ENCODE measurements at places on chromosomes 4 and X.

DNA sequence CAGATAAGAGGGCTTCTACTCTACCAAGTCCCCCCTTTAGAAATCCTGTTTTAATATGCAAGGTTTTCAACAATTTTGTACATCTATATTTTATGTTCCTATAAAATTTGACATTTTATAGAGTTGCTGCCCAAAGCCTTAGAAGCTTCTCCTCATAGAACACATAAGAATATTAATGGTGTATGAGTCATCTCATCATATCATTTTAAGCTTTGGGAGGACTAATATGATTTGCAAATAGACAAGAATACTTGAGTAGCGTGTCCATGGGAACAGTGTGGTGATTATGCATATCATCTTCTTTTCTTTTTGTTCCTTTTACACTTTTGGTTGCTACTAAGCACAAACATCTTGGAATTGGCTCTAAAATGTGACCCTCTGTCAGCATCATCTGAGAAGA is 56.7 kb upstream of the HUWE1 start:
- no peak for DNase-seq

GRCh38 chr4:96786306-96786705 is 946.4 kb downstream of the PDHA2 start:
- DNase-seq = no peak

GRCh38 chr4:158770671-158771070 is 1.8 kb downstream of the FNIP2 start:
- DNase-seq = no peak

GRCh38 chrX:65196758-65197360 is 220.6 kb upstream of the ZC4H2 start:
- no peak for DNase-seq

GRCh38 chr4:20253735-20254409 is 2.2 kb downstream of the SLIT2 start:
- no peak for DNase-seq

- no peak for DNase-seq
Observed at GRCh38 chr4:143109376-143109775, 75.3 kb upstream of the USP38 start.

DNA sequence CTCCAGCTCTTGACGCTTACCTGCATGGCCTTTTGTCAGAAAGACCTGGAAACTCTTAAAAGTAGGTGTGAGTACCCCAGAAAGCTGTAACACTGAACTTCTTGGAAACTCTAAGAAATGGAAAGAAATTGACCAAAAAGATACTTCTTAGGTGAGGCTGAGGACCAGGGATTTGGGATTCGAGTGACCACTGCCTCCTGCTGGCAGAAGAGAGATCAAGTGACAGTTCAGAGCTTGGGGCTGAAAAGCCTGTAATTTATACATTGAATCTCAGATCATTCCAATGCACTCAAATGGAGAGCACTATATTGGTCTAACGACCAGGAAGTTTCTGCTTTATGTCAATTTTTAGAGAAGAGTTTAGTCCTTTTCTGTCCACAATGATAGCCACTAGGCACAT is 204.6 kb downstream of the PDGFRA start:
- no peak for DNase-seq

GRCh38 chrX:12681047-12681446 is 110.2 kb upstream of the PRPS2 start:
- DNase-seq = no peak

DNA sequence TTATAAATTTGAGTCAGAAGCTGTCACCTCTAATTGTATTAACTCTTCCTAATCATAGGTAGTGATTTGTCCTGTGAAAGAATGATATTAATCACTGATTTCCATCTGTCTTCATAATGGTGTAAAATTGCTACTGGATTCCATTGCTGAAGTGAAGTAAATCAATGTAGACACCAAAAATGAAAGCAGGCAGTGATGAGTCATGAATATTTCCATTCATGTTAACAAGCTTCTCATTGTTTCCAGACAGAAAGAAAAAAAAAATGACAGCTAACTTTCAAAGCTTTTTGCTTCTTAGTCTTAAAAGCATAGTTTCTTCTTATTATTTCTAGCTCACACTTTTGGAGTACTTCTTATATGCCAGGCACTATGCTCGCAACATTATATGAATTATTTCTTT is 21.5 kb downstream of the FAM114A1 start:
- DNase-seq = no peak

- no peak for DNase-seq
Observed at GRCh38 chr4:187780070-187780469, 215.5 kb upstream of the ZFP42 start.

DNA sequence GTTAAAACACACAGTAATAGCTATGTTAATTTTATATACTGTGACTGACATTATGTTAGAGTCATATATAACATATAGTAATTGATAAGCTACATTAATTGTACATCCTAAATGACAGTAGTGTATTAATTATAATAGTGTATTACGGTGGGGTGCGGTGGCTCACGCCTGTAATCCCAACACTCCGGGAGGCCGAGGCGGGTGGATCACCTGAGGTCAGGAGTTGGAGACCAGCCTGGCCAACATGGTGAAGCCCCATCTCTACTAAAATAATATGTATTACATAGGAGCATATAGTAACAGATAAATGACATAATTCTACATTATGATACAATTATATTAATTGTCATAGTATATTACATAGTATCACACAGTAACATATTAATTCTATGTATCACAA is 12.2 kb downstream of the ASMTL start:
- no peak for DNase-seq

DNA sequence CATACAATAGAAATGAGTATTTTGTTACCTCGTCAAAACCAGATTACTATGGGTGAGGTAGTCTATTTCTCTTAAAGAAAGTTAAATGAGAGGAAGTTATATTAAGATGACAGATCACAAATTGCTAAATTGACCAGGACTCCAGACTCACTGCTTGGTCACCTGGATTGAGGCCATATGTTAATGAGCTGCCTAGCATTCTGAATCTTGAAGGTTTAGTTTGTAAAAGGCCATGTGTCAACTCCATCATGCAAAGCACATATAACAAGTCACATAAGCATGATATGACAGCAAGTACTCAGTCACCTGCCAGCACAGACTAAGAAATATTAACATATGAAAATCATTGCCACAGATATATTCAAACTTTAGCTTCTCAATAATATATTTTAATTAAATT is 72.6 kb downstream of the EPHA5 start:
- no peak for DNase-seq

DNA sequence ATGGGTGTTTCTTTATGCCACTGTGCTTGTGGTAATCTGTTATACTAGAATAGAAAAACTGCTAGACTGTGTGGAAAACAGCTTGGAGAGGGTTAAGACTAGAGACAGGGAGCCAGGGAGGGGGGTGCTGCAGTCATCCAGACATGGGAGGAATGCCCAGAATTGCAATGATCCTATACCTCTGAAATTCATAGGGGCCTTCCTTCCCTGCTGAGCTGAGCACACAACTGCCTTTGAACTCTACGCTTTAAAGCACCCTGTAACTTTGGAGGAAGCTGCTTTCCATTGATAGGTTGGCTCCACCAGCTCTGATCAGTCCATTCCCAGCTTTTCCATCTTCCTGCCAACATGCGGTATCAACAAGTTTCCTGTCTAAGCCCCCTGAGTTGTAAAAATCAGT is 155.9 kb upstream of the RASGEF1B start:
- no peak for DNase-seq

- DNase-seq = no peak
Observed at GRCh38 chrX:68711845-68712244, 64.4 kb downstream of the STARD8 start.

DNA sequence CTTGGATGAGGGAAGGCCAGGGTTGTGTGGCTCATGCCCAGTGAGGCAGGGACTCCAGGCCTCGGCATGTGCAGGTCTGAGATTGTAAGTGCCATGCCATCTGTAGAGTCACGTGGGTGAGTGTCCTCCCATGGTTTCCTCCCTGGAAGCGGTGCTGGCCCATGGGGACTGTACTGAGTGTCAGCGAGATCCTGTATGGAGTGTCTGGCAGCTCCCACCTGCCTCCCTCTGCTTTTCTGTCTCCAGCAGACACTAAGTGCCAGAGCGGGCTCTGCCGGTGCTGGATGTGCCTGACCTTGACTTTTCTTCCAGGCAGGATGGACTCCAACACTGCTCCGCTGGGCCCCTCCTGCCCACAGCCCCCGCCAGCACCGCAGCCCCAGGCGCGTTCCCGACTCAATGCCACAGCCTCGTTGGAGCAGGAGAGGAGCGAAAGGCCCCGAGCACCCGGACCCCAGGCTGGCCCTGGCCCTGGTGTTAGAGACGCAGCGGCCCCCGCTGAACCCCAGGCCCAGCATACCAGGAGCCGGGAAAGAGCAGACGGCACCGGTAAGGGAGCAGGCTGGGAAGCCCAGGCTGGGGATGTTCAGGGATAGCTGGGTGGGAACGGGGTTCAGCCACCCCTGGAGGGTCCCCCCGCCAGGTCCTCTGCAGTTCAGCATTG is 7.6 kb downstream of the WFS1 start:
- no peak for DNase-seq

GRCh38 chrX:48475296-48475695 is 703 bp upstream of the FTSJ1 start:
- DNase-seq = no peak

GRCh38 chr4:60992037-60992436 is 208.1 kb upstream of the ADGRL3 start:
- no peak for DNase-seq

DNA sequence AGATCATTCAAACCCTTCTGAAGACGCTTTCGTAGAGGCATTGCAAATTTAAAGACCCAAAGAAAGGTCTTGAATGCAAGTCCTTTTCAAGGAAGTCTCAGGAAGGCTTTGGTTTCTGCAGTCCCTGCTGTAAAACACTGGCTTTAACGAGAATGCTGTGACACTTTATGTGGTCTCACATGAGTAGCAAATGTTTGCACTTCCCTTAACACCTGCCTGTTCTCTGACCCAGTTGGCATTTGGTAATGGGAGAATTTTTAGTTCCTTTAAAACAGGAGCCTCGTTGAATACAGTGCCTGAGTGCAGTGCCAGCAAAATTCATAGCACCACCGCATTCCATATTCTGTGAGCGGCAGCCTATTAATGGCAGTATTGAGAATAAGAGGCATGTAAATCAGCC is 330.5 kb upstream of the PRKX start:
- DNase-seq = no peak

DNA sequence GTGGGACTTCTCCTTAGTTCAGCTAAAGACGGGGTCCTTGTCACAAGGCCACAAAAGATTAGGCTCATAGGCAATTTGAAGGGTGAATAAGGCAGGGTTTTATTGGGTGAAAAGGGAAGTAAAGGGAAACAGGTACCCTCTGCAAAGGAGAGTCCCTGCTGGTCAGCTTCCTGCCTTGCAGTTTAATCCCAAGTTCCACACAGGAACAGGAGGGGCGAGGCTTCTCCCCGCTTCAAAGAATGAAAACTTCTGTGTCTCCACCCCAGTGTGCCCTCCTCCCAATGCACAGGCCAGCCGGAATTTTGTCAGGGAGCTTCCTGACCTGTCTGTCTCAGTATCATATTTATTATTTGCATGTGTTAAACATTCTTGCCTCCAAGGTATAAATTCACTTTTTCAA is 37.1 kb downstream of the ITM2A start:
- no peak for DNase-seq

DNA sequence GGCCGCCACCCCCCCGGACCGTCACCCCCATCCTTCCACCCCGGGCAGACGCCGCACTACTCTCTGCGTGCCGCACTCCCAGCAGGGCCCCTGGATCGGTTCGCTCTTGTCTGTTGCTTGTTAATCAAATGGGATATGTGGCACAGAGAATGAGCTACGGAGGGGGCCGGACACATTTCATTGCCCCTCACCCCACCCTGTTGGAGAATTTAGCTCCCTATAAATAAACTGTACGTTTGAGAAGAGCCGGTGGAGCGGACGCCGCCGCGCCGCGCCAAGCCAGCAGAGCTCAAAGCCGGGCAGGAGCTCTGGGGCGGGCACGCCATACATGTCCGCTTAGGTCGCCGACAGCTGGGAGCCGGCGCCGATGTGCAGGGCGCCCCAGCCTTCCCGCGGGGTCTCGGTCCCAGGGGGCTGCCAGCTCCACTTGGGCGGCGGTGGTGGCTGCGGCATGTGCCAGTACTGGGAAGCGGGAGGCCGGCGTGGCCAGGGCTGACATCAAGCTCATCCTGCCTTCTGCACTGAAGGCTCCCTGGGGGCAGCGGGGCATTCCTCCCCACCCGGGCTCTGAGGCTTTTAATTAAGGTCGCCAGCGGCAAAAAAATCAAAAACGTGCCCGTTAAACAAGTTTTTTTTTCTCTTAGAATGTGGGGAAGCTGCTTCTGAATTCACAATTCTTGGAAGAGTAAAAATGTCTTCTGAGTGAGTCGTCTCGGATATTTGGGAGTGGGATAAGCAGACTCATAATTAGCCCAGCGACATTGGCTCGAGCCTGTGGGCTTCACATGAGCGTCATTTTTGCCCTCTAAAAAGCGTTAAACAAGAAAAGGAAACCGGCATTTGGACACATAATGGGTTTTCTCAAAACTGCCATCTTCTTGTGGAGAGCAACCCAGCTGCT is 1.1 kb upstream of the PCDH19 start:
- DNase-seq = no peak

GRCh38 chr4:163393471-163393870 is 49.8 kb downstream of the NPY5R start:
- DNase-seq = no peak

GRCh38 chr4:170198747-170199146 is 109.0 kb upstream of the AADAT start:
- no peak for DNase-seq

GRCh38 chr4:87679449-87680169 is 29.5 kb downstream of the DMP1 start:
- DNase-seq = peak; percentile 4

- no peak for DNase-seq
Observed at GRCh38 chrX:77442728-77443127, 4.5 kb upstream of the FGF16 start.

GRCh38 chr4:141580523-141580922 is 55.9 kb upstream of the IL15 start:
- DNase-seq = no peak

GRCh38 chrX:134679644-134680043 is 21.4 kb upstream of the PLAC1 start:
- DNase-seq = no peak

DNA sequence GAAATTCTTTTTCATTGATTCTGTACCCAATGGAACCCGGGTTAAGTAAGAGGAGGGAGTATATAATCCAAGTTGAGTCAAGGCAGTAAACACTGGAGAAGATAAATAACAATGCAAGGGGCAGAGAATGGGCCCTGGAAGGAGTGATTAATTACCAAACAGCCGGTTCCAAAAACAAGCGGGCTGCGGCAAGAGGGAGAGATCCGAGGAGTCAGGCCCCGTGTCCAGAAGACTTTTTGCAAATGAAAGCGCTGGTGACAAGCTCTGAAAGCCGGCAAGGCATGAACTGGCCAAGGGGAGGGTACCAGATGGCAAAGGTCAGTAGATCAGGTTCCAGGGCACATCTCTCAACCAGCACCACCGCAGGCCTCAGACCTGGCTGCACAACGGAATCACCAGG is 294.9 kb downstream of the BCOR start:
- no peak for DNase-seq

DNA sequence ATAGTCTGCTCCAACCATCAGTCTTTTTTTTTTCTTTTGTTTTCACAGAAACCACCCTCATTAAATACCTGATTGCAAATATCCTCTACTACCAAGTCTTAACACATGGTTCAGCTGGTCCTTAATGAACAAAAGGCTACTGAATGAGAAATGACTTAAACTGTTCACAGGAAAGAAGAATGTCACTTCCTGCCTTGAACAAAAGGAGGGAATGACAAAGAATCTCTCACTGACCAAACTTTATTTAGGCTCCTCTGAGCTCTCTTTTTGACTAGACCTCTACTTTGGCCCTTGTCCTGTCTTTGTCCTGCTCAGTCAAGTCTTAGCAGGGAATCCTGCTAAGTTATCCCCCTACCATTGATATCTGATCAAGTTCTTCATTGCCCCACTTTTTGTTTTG is 31.8 kb upstream of the GJB1 start:
- no peak for DNase-seq
